ENCODE measurements at places on chromosomes 2 and 18.

- DNase-seq: no peak
These were observed 543.6 kb upstream of the SOX11 start for GRCh38 chr2:5148392-5149085.

GRCh38 chr2:237631801-237632585, 4.6 kb downstream of the LRRFIP1 start:
- no peak for DNase-seq

GRCh38 chr18:59725142-59725541, 27.9 kb upstream of the CCBE1 start:
- peak; percentile 40 for DNase-seq

DNA sequence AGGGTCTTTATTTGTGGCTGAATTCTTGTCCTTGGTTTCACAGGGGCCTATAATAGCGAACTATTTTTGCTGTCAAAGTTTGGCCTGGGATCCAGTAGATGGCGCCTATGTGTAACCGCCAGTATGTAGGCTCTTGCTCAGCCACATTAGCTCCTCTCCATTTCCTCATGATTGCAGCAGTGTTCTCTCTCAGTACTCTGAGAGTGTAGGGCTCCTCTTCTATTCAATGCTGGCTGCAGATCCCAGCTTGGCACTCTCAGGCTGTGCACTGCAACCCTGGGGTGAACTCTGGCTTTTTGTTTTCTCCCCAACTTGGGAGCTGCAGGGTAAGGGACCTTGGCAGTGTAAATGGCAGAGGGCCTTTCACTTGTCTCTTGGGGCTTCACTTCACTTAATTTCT, 344.6 kb upstream of the CHAC2 start:
- peak; percentile 74 for DNase-seq

DNA sequence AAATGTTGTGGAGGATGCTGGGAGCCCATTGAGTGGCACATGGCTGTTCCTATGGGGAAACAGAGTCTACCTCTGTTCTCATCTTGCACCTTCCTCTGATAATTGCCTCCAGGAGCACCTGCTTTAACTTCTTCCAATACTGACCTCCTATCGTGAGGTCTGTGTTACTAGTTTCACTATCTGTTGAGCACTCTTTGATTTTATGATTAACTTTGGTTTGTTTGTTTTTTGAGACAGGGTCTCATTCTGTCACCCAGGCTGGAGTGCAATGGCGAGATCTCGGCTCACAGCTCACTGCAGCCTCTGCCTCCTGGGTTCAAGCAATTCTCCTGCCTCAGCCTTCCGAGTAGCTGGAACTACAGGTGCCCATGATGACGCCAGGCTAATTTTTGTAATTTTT, 12.1 kb upstream of the RFX8 start:
- DNase-seq: no peak

- DNase-seq: no peak
These were observed 12.9 kb downstream of the IGFBP2 start for GRCh38 chr2:216646116-216646515.

GRCh38 chr2:159873258-159873657, 75.2 kb upstream of the CD302 start:
- no peak for DNase-seq

DNA sequence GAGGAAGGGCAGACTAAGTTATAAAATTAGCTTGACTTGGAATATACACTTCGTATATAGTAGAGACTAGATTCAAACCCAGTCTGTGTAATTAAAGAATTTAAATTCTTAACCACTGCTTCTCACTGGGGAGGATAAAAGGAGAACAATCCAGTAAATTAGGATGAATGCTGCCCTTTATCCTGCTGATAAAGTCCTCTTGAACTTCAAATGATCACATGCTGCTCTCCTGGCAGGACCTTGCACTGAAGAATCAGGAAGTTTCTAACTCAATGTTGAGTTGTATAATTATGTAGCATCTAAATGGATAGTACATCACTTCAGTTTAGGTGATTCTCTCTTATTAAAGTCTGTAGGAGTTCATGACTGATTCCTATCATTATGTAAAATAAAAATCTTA, 1179.7 kb downstream of the DSC3 start:
- DNase-seq: no peak

All from choroid plexus epithelial cell (primary cell).